ENCODE measurements at places on chromosomes 1 and 21.

DNA sequence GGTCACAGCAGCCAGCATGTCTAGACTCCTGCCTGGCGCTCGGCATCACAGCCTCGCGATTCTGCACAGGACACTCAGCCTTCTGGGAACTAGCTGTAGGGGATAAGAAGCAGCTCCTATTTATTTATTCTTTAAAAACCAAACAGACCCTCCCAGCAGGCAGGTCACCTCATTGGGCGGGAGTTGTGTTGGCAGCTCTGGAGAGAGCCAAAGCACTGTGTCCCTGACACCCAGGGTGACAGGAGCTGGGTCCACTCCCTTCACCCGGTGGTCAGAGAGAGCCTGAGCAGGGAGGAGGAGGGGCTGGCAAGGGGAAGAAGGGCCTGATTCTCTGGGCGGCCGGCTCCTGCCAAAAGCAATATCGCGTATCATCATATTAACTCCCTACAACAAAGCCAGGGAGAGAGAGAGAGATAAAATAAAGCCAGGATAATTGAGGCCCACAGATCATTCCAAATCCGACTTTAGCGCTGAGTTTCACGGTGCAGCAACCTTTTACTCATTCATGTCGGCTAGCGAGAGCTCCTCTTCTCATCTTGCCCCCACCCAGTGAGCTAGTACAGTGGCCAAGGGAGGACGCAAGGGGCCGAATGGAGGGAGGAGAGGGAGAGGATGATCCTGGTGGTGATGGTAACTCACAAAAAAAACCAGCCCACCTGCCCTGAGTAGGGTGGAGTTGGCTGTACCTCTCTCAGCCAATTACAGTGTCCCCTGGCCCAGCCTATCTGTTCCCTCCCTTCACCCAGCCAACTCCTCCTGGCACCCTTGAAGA, 79.8 kb upstream of the IFFO2 start:
- DNase-seq: peak; percentile 8

- no peak for DNase-seq
Observed at GRCh38 chr1:44694863-44695478, 20.5 kb downstream of the ARMH1 start.

DNA sequence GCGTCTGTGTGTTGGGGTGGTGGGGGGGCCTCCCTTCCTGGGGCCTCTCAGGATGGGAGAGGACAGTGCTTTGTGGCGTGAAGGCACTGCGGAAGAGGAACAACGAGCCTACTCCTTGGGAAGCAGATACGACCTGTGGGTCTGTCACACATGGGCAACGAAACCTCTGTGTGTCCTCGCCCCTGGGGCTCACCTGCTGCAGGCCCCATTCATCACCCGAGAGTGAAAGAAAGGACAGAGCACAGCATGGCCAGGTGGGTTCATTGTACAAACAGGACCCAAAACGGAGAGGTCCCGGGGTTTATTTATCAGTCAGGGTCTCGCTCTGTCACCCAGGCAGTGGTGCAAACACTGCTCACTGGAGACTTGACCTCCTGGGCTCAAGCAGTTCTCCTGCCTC, 40.1 kb upstream of the LIN9 start:
- DNase-seq: no peak

DNA sequence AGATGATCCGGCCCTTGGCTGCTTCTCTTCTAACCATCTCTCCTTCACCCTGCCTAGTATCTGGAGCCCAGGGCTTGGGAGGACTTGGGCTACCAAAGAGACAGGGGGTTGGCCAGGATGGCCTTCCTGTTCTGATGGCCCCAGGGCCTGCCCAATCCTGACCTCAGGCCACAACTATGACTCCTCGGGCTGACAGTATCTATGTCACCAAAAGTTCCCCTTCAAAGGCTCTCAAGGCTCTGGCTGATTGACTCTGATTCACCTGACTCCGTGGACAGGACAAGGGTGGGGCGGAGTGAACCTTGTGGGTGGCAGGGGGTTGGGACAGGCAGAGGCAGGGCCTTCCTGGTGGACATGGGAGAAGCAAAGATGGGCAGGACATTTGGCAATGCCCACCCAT, 12.7 kb downstream of the MEF2D start:
- DNase-seq: no peak

DNA sequence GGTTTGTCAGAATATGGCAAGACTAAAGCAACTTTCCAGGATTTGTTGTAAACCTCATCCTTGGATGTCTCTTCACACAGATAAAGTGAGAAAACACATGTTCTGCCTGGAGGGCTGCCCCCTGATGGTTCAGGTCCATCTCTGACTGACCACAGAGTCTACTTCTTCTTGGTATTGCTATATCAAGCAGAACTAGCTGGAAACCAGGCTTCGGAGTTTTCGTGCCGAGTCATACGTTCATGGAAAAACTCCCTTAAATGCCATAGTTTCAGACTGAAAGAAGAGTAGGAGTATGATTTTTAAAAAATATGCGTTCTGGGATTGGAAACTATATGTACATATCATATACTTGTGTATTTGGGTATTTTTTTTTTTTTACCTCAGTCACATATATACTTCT, 5.8 kb downstream of the OR10T2 start:
- no peak for DNase-seq

- DNase-seq: no peak
Observed at GRCh38 chr1:106526650-106527049, 529.8 kb upstream of the PRMT6 start.

- no peak for DNase-seq
Observed at GRCh38 chr1:167145965-167146364, 52.1 kb downstream of the STYXL2 start.

GRCh38 chr1:117389284-117389683, 22.0 kb downstream of the MAN1A2 start:
- DNase-seq: no peak

DNA sequence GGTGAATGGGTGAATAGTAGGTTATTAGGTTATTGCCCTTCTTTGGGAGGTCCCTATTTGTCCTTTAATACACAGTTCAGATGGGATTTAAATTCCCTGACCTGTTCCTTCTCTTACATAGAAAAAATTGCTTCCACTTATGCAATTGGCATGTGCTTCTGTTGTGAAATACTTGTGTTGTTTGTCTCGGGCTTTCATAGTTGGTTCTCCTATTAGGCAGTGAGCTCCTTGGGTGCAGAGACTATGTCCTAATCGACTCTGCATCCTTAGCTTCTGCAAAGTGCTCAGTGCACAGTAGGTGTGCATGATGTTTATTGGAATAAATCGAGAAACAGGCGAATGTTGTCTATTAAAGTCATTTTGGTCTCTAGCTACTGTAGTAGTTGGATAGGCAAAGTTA, 1.3 kb upstream of the PDE4B start:
- no peak for DNase-seq

- no peak for DNase-seq
Observed at GRCh38 chr1:168482106-168482505, 61.7 kb downstream of the XCL2 start.

DNA sequence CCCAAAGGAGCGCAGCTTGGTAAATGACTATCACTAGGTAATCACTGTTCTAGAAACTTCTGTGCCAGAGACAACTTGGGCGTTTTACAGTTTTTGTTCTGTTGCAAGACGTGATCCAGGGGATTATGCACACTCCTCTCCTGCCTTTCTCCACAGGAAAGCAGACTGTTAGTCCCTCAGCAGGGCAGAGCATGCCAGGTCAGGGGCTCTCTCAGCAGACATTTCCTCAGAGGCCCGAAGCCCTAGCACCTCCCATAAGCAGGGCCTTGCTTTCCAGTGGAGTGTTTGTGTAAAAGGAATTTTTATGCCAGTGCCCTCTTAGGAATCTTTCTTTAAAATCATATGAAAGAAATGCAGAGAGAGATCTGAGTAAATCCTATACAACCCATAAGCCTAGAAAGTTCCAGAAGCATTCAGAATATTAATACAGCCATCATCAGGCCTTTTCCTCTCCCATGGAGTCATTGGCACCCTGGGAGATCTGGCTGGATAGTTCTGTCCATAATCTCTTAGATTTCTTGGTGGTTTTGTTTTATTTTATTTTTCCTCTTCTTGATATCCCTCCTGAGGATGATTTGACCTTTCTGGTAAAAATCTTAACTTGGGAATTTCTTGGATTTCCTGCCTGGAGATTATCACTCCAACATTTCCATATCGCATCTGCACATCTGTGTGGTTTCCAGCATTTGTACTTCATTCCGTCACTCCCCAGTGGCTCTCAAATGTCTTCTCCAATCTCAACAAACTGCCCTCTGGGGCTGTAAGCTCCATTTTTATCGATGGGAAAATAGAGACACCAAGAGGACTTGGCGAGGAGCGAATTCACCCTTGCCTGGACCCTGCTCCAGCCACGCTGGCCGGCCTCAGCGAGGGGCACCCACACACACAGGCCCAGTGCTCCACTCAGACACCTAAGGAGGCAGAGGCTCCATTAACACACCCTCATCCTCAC, 116.1 kb downstream of the PSMG1 start:
- no peak for DNase-seq

GRCh38 chr1:187987236-187987776, 1158.6 kb downstream of the PLA2G4A start:
- DNase-seq: no peak

- no peak for DNase-seq
Observed at GRCh38 chr21:34345892-34346291, 17.9 kb upstream of the KCNE2 start.

GRCh38 chr1:111110197-111110899, 29.5 kb downstream of the DRAM2 start:
- no peak for DNase-seq

DNA sequence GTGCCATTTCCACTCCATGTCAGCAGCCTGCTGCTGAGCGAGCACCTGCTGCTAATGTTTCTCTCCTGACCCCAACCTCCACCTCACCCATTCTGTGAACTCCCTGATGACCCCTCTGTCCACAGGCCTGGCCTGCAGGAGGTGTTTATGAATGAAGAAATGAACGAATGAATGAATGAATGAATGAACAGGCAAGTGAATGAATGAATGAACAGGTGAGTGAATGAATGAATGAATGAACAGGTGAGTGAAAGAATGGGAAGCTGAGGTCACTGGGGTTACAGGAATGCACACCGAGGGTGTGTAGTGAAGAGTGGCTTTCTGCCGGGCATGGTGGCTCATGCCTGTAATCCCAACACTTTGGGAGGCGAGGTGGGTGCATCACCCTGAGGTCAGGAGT, 173.4 kb downstream of the IGSF21 start:
- DNase-seq: no peak

DNA sequence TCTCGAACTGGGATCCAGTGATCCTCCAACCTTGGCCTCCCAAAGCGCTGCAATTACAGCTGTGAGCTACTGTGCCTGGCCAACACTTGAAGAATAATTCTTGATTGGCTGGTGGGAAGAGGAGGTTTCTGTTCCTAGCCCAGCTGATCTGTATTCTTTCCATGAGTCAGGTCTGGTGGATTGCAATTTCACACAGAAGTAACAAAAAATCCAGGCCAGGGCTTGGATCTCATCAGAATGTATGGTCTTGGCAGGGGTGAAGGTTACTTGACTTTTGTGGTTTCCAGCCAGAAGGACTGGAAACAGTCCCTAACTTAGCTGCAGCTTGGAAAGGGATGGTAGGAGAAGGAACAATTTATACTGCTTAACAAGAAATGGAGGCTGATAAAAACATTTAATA, 5.1 kb upstream of the HP1BP3 start:
- DNase-seq: no peak

GRCh38 chr1:31952825-31953220, 14.7 kb upstream of the PTP4A2 start:
- no peak for DNase-seq

DNA sequence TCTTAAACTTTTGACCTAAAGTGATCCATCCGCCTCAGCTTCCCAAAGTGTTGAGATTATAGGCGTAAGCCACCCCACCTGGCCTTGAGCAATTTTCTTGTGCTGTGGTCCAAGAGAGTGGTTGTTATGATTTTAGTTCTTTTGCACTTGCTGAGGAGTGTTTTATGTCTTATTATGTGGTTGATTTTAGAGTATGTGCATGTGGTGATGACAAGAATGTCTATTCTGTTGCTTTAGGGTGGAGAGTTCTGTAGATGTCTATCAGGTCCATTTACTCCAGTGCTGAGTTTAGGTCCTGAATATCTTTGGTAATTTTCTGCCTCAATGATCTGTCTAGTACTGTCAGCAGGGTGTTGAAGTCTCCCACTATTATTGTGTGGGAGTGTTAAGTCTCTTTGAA, 11.2 kb upstream of the S100B start:
- DNase-seq: no peak

DNA sequence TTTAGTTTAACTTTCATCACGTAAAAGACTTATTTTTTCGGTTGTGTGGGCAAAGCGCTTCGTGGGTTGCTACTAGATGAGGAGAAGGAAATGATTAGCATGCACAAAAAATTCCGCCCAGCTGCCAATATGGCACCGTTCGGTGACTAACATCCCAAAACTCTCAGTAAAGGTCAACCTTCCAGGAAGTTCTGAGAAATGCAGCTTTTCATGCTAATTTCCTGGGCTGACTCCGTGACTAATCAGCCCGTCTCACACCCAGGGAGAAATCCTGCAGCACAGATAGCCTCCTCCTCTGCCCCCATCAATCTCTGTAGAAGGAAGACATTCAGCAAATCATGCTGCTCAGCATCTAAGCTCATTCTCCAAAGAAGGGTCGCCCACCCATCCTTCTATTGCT, 34.1 kb downstream of the TMCO4 start:
- peak; percentile 48 for DNase-seq

GRCh38 chr1:63859480-63860275, 85.9 kb downstream of the ROR1 start:
- DNase-seq: no peak

GRCh38 chr1:214882616-214883015, 199.9 kb upstream of the KCNK2 start:
- no peak for DNase-seq

DNA sequence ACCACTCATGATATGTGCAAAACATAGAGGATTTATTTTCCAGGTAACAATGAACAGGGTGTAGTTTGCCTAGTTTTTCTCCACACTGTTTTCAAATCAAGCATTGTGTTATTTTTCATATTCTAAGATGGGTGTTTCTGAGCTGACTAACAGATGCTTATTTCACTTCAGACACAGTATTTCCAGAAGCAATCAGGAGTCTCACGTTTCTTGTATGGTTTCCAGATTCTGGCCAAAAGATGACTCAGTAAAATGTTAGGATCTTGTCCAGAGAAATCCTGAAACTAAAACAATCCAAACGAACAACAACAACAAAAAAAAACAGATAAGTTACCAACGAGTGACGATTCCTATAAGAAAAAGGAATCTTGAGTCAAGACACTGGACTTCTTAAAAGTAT, 5.3 kb downstream of the UTS2 start:
- no peak for DNase-seq

GRCh38 chr1:104028416-104029035, 278.8 kb downstream of the AMY1C start:
- DNase-seq: no peak

- no peak for DNase-seq
Observed at GRCh38 chr1:206609229-206609991, 2.9 kb downstream of the EIF2D start.

GRCh38 chr1:72197786-72198185, 84.6 kb downstream of the NEGR1 start:
- no peak for DNase-seq

- no peak for DNase-seq
Observed at GRCh38 chr1:50110151-50110550, 1.4 kb downstream of the ELAVL4 start.

DNA sequence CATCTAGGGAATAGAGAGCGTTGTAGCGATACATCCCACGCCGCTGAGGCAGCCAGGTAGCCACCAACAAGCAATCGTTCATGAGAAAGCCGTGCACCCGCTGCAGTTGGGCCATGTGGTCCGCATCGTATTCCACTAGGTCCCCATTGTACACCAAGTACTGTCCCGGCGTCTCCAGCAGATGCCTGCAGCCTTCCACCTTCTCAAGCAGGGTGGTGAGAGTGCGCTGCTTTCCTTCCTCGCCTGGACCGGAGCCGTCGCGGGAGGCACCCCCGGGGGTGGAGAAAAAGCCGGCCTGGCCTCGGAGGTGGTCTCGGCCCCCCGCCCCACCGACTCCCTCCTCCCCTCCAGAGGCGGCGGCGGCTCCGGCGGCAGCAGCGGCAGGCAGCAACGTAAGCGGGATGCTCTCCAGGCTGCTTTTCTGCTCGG, 595 bp downstream of the EXOC8 start:
- DNase-seq: no peak
